CD4-positive, alpha-beta memory T cell (primary cell): ENCODE measurements at places on chromosomes 16 and 17. TPM values are rescaled to one million over a fixed set of nuclear protein-coding genes. Genes with fewer than 3 reads are reported as not detected.
A peak's percentile ranks its signal among the peaks of the same experiment; 100 is the strongest.

- no peaks in the 10 kb centered on the region for H3K27me3 ChIP-seq
- H3K4me1 ChIP-seq, result no peaks in the 10 kb centered on the region
- H3K27ac ChIP-seq, result no peak overlapping the region
- no peak overlapping the region for H3K4me3 ChIP-seq
These were observed 8.5 kb downstream of the CPNE7 start for GRCh38 chr16:89583895-89584644.

GRCh38 chr17:81534157-81535006 is 6.2 kb downstream of the FSCN2 start:
- no peak overlapping the region for H3K27ac ChIP-seq
- peaks cover 3% of the 10 kb centered on the region for H3K27me3 ChIP-seq
- H3K36me3 ChIP-seq, result no peaks in the 10 kb centered on the region
- H3K4me3 ChIP-seq, result no peak overlapping the region

- DNase-seq, result peak; percentile 29
- H3K36me3 ChIP-seq, result no peaks in the 10 kb centered on the region
- peaks cover 30% of the 10 kb centered on the region for H3K4me1 ChIP-seq
- H3K4me3 ChIP-seq, result no peak overlapping the region
- no peaks in the 10 kb centered on the region for H3K27me3 ChIP-seq
These were observed 10.1 kb upstream of the SPOP start for GRCh38 chr17:49687878-49688491.

- H3K36me3 ChIP-seq, result no peaks in the 10 kb centered on the region
- H3K27ac ChIP-seq, result no peak overlapping the region
- no peaks in the 10 kb centered on the region for H3K27me3 ChIP-seq
- peak; percentile 69 for DNase-seq
- peaks cover 4% of the 10 kb centered on the region for H3K4me1 ChIP-seq
These were observed 6.7 kb upstream of the SLC25A39 start for GRCh38 chr17:44331249-44331760.

- H3K4me1 ChIP-seq, result peaks cover 49% of the 10 kb centered on the region
- peak; percentile 80 for DNase-seq
- H3K27me3 ChIP-seq, result no peaks in the 10 kb centered on the region
- peak overlapping the region; percentile 81 for H3K4me3 ChIP-seq
These were observed 393 bp upstream of the PSMB10 start for GRCh38 chr16:67936880-67937605.

DNA sequence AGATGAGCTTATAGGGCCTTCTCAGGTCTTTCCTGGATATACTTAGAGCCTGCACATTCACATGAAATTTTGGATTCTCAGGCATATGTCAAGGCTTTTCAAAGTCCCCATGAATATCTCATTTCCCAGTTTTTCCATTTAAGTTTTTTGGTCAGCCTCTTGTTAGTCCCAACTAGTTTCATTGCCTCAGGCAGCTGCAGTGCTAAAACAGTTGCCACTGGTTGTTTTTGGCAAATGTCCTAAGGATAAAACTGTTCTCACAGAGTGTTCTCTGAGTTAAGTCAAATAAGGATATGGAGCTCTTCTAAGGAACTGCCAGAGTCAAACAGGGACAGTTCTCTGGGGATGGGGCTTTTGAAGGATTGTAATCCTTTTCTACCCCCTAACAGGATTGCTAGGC is 39.9 kb upstream of the ABCC11 start:
- no peak overlapping the region for H3K4me3 ChIP-seq
- DNase-seq, result no peak
- no peaks in the 10 kb centered on the region for H3K27me3 ChIP-seq
- H3K27ac ChIP-seq, result no peak overlapping the region

DNA sequence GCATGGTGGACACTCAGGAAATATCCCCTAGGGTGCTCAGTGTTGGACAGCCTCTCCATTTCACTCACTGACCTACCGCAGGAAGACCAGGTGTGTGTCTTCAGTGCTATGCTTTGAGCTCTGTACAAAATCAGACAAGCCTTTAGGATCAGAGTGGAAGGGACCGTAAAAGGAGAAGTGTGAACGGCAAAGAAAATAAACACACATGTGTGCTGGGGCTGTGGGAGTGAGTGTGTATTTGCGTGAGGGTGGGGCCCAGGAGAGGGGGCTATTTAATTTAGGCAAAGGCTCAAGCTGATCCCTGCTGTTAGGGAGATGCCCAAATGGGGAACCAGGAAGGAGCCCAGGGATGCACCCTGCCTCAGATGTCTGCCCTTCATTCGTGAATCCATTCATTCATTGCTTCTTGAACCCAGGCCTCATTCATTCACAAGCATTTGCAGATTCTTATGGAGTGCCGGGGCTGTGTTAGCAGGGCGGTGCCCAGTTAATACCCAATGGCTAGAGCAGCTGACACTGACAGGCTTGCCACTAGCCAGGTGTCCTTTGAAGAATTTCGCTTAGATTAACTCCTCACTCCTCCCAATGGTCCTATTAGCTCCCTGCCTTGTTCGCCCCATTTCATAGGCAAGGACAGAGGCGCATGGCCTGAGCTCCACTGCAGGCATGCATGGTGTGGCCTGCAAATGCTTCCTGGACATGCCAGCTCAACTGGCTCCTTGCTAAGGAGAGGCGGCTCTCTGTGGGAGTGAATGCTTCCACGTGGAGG is 296.7 kb upstream of the FOXF1 start:
- no peaks in the 10 kb centered on the region for H3K36me3 ChIP-seq
- H3K4me3 ChIP-seq, result no peak overlapping the region
- H3K27me3 ChIP-seq, result no peaks in the 10 kb centered on the region
- H3K27ac ChIP-seq, result no peak overlapping the region
- H3K4me1 ChIP-seq, result no peaks in the 10 kb centered on the region

GRCh38 chr16:55494994-55495421 is 13.9 kb upstream of the LPCAT2 start:
- peaks cover 2% of the 10 kb centered on the region for H3K4me1 ChIP-seq
- DNase-seq, result no peak
- H3K27me3 ChIP-seq, result no peaks in the 10 kb centered on the region
- H3K4me3 ChIP-seq, result no peak overlapping the region
- H3K27ac ChIP-seq, result no peak overlapping the region

GRCh38 chr16:2586901-2587480 is 49.2 kb downstream of the PDPK1 start:
- H3K4me3 ChIP-seq, result no peak overlapping the region
- DNase-seq, result no peak
- no peak overlapping the region for H3K27ac ChIP-seq

- peak; percentile 18 for DNase-seq
- no peaks in the 10 kb centered on the region for H3K27me3 ChIP-seq
- no peak overlapping the region for H3K27ac ChIP-seq
- H3K36me3 ChIP-seq, result peaks cover 10% of the 10 kb centered on the region
- peaks cover 62% of the 10 kb centered on the region for H3K4me1 ChIP-seq
- no peak overlapping the region for H3K4me3 ChIP-seq
These were observed 80.1 kb upstream of the TRAP1 start for GRCh38 chr16:3797473-3797872.

- H3K27ac ChIP-seq, result no peak overlapping the region
- no peaks in the 10 kb centered on the region for H3K27me3 ChIP-seq
- DNase-seq, result no peak
These were observed 571 bp upstream of the CCP110 start for GRCh38 chr16:19523184-19523558.

- H3K36me3 ChIP-seq, result no peaks in the 10 kb centered on the region
- H3K27ac ChIP-seq, result no peak overlapping the region
- no peaks in the 10 kb centered on the region for H3K27me3 ChIP-seq
- no peaks in the 10 kb centered on the region for H3K4me1 ChIP-seq
These were observed 69.4 kb upstream of the CREBBP start for GRCh38 chr16:3949946-3950342.

DNA sequence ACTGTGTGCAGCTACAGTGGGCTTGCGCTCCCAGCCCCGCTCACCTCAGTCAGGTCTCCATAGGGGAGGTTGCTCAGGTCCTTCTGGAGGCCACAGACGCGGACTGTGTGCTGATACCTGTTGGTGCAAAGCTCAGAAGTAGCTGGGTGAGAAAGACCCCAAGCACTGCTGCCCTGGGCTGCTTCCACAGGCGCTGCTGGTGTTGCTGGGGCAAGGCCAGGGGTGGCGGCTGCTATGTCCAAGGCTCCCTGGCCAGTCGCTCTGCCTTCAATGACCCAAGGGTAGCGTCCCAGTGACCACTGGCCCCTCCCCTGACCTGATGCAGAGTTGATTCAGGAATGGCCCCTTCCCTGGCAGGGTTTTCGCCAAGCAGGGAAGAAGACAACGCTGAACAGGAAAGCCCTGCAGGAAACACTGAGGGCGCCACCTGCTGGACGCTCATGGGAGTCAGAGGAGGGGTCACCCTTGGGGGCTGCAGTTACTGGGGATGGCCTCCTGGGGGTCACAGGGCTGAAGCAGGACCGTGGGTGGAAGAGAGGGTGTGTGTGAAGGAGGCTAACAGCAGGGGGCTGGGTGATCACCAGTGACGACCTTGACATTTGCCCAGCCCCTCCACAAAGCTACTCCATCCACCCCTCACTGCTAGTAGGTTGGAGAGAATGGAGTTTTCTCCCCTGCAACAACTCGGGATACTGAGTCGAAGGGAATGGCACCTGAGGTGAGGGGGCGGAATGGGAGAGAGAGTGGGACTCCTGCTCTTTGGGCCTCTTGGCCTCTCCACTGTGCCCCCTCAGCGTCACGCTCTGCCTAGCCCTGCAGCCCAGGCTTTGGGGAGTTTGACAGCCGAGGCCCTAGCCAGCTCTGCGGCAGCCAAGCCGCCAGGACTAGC is 38.3 kb downstream of the ABCC12 start:
- no peaks in the 10 kb centered on the region for H3K27me3 ChIP-seq
- no peaks in the 10 kb centered on the region for H3K4me1 ChIP-seq
- H3K27ac ChIP-seq, result no peak overlapping the region
- no peaks in the 10 kb centered on the region for H3K36me3 ChIP-seq

DNA sequence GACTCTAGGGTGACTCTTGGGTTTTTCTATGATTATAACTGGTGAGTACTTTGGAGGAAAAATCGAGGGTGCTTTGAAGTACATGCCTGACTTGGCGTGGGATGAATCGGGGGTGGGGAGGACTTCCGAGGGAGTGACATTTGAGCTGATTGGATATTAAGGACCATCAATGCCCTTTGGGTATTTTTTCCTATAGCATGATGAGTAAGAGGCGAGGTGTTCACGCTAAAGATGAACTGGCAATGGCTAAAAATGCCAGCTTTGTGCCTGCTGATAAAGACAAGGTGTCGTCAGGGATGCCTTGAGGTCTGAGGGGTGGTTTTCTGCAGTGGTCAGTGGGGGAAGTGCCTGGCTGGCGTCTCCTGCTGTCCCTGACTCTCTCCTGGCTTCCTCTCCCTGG is 25.3 kb downstream of the USP43 start:
- H3K4me1 ChIP-seq, result peaks cover 10% of the 10 kb centered on the region
- peaks cover 4% of the 10 kb centered on the region for H3K27me3 ChIP-seq
- DNase-seq, result no peak
- no peak overlapping the region for H3K4me3 ChIP-seq

DNA sequence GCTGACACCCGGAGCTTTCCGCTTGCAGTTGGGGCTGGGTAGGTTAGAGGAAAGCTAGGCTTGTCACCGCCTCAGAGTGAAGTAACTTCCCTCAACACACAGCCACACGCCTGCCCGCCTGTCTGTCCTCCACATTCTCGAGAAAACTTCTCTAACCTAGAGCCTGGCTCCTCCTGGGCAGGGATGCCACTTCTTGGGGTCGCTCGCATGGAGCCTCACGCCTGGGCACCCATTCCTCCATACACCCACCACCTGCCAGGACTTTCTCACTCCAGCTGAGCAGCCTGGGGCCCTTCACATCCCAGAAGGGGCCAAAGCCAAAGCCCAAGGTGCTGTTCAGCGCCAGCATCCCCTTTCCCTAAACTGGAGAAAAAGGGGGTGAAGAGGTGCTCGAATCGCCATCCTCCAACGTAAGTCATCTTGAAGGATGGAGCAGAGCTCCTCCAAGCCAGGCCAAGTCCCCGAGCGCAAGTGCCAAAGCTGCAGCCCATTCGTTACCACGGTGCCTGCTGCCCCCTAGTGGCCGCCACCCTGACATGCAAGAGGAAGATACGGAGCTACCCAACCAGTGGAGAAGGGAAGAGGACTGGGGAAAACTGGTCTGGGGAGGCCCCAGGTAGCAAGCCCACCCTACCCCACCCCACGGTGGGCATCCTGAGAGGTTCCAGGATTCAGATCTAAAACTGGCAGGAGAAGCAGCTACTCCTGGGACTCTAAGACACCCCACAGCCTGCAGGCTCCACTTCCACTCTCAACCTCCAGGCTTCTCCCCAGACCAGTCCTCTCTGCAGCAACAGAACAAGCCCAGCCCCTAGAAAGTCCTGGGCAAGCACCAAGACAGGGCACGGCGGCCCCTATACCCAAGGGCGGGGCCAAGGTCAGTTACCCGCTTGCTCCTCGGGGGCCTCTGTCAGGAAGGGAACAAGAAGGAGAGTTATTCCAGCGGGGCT is 63.1 kb downstream of the MYO18A start:
- peaks cover 4% of the 10 kb centered on the region for H3K4me1 ChIP-seq
- H3K4me3 ChIP-seq, result no peak overlapping the region
- no peaks in the 10 kb centered on the region for H3K27me3 ChIP-seq

DNA sequence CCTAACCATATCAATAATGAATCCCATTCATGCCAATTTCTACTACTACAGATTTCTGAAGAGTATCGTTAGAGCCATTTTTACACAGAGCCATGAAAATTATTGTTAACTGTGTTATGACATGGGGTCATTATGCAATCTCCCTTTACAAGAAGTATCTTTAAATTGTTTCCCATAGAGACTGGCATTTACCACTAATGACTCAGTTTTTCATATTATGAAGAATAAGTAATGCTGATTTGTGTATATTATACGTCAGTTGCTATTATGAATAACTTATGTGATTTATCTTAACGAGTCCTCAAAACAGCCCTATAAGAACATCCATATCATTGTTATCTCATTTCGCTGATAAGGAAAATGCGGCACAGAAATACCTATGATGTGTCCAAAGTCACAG is 173.8 kb downstream of the KCNJ2 start:
- no peaks in the 10 kb centered on the region for H3K27me3 ChIP-seq
- DNase-seq, result no peak
- H3K4me3 ChIP-seq, result no peak overlapping the region
- H3K27ac ChIP-seq, result no peak overlapping the region
- H3K36me3 ChIP-seq, result no peaks in the 10 kb centered on the region

GRCh38 chr16:85321509-85322271 is 209.4 kb upstream of the CIBAR2 start:
- no peaks in the 10 kb centered on the region for H3K4me1 ChIP-seq
- no peak overlapping the region for H3K4me3 ChIP-seq
- DNase-seq, result no peak

- H3K4me1 ChIP-seq, result peaks cover under 1% of the 10 kb centered on the region
- no peak overlapping the region for H3K4me3 ChIP-seq
- no peaks in the 10 kb centered on the region for H3K27me3 ChIP-seq
- peaks cover 21% of the 10 kb centered on the region for H3K36me3 ChIP-seq
These were observed 7.6 kb upstream of the BAIAP3 start for GRCh38 chr16:1325673-1326371.

DNA sequence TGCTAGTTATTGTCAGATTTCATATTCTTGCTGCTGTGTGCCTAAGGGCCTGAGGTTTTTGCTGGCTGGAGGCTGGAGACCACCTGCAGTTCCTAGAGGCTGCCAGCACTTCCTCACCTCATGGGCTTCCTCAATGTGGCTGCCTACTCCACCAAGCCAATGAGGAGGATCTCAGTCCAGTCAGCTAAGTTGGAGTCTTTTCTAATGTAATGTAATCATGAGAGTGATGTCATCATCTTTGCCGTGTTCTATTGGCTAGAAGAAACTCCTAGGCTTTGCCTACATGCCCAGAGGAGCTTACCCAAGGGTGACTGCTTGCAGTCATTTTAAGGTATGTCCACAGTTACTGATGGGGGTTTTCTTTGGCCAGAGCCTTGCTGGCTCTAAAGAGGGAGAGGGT is 53.0 kb downstream of the SOCS3 start:
- no peaks in the 10 kb centered on the region for H3K4me1 ChIP-seq
- no peak overlapping the region for H3K4me3 ChIP-seq
- H3K27me3 ChIP-seq, result no peaks in the 10 kb centered on the region
- no peak for DNase-seq

Gene IRF8
- 1.4 TPM for total RNA-seq

Gene AANAT
- not detected for total RNA-seq

Gene VMO1
- total RNA-seq, result 0.50 TPM

Gene SNF8
- 59.4 TPM for total RNA-seq

Gene FOXJ1
- 0.19 TPM for total RNA-seq

Gene ATP1B2
- 0.22 TPM for total RNA-seq

Gene LHX1
- total RNA-seq, result not detected

Gene TMC6
- 697 TPM for total RNA-seq
